ENCODE measurements at places on chromosomes 11 and 22. TPM values are rescaled to one million over a fixed set of nuclear protein-coding genes. Genes with fewer than 3 reads are reported as not detected.

Gene PLEKHA7
- 15.2 TPM for total RNA-seq

Gene OOSP2
- not detected for total RNA-seq

Gene C22orf39
- 46.1 TPM for total RNA-seq

Gene VPS37C
- 6.2 TPM for total RNA-seq

Gene TMEM25
- total RNA-seq, result 40.1 TPM

Gene KCTD21
- 8.3 TPM for total RNA-seq

Gene F2
- not detected for total RNA-seq

Gene SLC1A2
- 274 TPM for total RNA-seq

Gene DESI1
- total RNA-seq, result 27.7 TPM

Gene PTGDR2
- total RNA-seq, result 1.8 TPM

Gene OR51B5
- 0.46 TPM for total RNA-seq

Gene VSIG10L2
- not detected for total RNA-seq

Gene SERHL2
- total RNA-seq, result 4.4 TPM

Gene EIF3M
- total RNA-seq, result 117 TPM

Gene OR8D4
- total RNA-seq, result 0.23 TPM

Gene ALDH3B1
- total RNA-seq, result 0.92 TPM

Gene PGA4
- total RNA-seq, result 0.23 TPM

Gene TEX54
- total RNA-seq, result not detected

Gene RANBP1
- 144 TPM for total RNA-seq

Gene MYOD1
- not detected for total RNA-seq

Gene DEUP1
- 1.8 TPM for total RNA-seq
